ENCODE measurements at places on chromosomes 4 and X.

DNA sequence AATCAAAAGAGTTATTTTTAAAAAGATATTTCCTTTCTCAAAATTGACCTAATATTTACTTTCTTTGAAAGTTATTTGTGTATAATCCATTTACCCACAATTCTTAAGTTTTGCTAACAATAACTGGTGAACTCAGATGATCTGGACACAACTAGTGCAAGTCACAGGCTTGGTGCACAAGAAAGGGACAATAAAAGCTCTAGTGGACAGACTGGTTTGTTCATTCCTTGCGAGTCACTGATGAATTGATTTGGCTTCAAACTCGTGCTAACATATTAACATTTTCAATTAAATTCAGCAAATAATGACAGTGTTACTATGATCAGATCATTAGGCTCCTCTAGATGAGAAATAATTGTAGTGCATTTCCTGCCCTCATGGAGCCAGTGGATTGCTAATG is 169.2 kb downstream of the BMPR1B start:
- no peak for DNase-seq

DNA sequence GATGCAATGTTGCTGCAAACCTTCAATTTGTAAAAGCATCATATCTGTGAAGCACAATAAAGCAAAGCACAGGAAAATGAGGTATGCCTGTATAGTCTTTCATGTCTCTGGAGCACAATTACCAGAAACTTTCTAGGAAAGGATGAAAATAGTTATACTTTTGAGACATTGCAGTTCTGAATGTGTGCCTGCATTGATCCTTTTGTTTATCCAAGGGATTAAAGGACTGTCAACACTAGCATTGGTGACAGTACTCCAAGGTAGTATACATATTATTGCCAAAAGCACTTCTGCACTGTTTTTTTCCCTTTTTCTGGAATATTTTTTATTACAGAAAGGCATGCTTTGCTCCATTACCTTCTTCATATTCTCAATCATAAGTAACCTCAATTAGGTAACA is 476.0 kb downstream of the GABRG1 start:
- no peak for DNase-seq

DNA sequence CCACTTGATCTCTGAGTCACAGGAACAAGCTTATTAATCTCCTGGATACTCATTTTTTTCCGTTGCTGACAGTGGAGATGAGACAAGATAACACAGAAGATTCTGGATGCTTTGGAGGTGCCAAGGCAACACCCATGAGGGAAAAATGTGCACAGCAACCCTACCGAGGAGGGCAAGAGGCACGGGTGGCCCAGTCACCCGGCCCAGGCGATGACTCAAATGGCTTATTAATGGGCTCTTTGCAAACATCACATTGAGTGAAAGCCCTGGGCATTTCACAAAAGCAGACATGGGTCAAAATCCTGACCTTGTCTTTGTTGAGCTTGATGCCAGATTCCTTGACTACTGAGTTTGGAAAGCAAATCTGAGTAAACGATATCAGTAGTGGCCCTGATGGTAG is 315.1 kb downstream of the STK32B start:
- peak; percentile 16 for DNase-seq

DNA sequence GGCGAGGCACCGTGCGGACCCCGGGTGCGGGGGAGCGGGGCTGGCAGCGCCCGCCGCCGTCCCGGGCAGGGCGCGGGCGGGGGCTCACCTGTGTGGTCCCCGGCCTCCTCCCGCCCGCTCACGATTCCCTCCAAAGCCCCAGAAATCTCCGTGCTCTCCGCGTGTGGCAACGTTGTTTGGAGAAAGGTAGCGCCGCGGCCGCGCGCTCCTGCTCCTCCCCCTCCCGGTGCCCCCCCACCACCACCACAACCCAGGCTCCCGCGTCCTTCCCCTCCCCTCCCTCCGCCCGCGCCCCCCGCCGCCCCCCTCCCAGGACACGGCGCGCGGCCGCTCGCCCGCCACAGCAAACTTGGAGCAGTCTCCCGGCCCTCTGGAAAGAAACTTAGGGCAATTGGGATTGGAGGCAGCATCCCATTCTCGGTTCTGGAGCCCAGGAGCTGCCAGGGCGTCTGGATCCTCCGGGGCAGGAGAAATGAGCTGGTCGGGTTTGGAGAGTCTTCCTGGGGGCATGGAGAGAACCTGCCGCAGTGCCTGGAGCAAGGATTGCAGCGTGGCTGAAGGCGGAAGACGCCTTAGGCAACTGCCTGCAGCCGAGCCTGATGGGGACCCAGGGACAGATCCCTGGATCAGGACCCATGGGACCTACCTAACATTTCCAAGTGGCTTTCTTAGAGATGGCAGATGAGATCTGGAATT is 855 bp downstream of the KLF3 start:
- peak; percentile 57 for DNase-seq

GRCh38 chrX:133085785-133086184 is 11.1 kb downstream of the USP26 start:
- DNase-seq = no peak

GRCh38 chrX:54357414-54358377 is at the start of gene WNK3:
Gene WNK3 (minus strand): TSS chrX:54358046.
- DNase-seq = peak; percentile 88

DNA sequence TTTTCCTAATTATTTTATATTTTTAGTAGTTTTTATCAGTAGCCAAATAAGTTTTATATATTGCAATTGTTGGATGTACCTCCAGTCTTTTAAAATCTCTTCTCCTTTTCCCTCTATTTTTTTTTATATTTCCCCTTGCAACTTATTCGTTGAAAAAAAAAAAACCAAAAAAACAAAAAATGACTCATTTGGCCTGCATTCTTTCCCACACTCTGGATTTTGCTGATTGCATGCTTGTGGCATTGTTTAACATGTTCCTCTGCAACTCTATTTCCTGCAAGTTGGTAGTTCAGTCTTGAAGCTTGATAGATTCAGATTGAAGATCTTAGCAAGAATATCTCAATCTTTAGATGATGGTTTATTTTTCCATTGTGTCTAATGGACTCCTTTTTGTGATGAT is 260.6 kb upstream of the BOD1L1 start:
- DNase-seq = peak; percentile 91

DNA sequence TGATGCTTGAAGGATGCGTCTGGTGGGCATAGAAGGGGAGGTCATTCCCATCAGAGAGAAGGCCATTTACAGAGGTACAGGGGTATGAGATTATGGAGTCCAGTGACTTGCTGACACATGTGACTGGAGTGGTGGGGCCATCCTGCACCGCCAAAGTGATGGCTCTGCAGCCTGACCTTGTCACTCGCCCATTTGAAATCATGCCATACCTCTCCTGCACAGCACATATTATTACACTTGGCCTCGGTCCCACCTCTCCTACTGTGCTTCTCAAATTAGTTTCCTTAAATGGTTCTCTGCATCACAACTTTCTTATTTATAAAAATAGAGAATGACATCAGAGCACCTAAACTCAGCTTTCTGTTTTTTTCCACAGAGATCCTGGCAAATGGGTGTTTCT is 60.7 kb upstream of the HAND2 start:
- DNase-seq = no peak

DNA sequence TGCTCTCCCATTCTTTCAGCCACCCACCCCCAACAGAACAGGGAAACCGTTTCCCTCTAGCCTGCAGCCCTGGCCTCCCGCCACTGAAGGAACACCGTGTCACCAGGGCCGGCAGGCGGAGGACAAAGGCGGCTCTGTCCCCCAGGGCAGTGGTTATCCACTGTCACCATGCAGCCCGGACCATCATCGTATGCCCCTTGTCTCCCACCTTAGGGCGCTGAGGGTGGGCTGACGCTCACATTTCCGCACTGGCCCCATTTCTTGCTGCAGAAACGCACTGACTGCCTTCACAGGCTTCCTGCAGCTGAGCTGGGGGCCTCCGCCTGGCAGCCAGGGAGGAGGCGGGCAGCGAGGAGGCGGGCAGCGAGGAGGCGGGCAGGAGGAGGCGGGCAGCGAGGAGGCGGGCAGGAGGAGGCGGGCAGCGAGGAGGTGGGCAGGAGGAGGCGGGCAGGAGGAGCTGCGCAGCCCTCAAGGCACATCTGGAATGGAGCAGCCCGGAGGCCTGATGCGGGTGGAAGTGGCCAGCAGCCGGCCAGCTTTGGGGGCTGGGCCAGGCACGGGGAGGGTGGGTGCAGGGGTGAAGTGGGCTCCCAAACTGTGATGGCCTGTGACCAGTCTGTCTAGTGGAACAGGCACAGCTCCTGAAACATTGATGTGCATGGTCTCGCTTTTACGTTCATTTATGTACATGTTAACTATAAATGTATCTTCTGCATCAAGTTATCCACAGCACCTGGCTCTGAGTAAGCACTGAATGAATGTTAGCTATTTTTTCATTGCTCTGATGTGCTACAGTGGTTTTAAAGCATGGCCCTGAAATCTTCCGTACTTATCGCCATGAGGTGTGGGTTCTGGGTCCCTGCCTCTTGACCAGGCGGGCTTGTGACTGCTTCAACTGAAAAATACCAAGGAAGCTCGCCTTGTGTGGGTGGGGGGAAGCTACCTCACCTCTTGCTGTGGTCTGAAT is 20.6 kb upstream of the KIAA0232 start:
- no peak for DNase-seq

- DNase-seq = no peak
These were observed 552 bp downstream of the IKBKG start for GRCh38 chrX:154548028-154548316.

- DNase-seq = no peak
These were observed 1.5 kb downstream of the MGARP start for GRCh38 chr4:139278485-139278884.

DNA sequence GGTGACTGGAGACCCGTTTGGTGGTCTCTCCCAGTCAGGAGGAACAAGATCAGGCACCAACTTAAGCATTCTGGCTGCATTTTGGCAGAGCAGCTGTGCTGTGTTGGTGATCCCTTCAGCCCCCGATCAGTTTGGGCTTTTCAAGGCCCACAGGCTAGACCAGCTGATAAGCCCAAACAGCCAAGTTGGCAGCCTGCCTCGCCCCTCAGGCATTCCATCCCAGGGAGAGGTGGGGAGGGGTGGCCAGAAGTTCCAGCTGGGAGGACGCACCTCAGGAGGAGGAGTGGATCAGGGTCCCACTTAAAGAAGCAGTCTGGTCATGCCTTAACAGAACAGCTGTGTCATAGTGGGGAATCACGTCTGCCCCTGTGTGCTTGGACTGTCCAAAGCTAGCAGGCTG is 105.8 kb downstream of the CHIC1 start:
- DNase-seq = no peak

DNA sequence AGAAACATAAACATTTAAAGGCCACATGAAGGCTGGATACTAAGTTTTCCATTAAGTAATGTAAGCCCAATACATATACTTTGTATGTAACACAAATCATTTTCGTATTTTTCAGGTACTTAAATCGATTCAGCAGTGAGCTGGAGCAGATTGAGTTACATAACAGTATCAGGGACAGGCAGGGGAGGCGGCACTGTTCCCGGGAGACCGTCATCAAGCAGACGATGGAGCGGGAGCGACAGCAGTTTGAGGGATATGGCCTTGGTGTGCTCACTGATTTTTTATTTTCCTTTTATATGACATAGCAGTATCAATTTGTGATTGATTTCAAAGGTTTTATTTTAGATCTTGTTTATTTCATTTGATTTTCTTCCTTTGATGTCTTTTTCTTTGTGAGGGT is 20.7 kb downstream of the TMA16 start:
- DNase-seq = no peak

DNA sequence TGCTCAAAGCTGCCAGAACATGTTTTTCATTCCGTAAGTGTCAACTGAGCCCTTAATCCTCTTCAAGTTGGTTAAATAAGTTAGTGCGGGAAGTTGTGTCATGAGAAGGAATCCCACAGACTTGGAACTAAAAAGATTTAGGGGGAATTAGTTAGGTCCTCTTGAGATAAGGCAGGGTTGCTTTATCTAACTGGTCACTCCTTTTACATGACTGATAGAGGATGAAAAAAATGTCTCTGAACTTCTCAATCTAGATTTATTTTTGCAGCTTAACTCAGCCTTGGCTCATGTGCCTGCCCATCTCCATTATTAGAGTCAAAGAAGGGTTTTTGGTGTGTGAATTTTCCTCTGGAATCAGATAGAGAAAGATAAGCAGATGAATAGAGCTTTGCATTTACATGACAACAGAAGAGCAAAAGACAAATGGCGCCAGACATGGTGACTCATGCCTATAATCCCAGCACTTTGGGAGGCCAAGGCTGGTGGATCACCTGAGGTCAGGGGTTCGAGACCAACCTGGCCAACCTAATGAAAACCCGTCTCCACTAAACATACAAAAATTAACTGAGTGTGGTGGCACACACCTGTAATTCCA is 882.9 kb downstream of the RPA4 start:
- DNase-seq = peak; percentile 1

DNA sequence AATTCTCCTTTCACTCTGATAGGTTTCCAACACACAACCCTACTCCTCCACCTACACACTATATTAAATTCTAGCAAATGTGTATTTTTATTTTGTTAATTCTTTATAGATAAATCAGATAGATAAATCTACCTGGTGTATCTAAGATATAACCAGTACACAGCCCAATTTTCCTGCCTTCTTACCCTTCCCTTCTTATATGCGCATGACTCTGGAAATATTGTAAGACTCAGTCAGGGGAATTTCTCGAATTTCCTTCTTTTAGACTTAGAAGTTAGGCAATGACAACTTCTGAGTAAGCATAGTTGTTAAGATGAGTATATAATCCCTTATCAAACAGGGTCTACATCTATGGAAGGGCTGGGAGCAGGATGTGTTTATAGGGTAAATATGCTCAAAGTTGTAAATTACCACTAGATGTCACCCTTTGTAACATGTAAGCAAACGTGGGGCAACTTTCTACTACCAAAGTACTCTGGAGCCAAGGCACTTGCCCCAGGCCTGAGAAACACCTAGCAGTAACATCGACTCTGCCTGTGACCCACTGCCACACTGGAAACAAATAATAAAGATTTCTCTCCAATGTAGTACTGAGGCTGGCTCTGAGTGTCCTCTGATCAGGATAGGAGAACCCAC is 444.7 kb downstream of the IQCM start:
- peak; percentile 53 for DNase-seq

- DNase-seq = no peak
These were observed 897.4 kb downstream of the CENPC start for GRCh38 chr4:66647926-66648325.

GRCh38 chr4:70315928-70316327 is 18.9 kb upstream of the CABS1 start:
- DNase-seq = no peak

DNA sequence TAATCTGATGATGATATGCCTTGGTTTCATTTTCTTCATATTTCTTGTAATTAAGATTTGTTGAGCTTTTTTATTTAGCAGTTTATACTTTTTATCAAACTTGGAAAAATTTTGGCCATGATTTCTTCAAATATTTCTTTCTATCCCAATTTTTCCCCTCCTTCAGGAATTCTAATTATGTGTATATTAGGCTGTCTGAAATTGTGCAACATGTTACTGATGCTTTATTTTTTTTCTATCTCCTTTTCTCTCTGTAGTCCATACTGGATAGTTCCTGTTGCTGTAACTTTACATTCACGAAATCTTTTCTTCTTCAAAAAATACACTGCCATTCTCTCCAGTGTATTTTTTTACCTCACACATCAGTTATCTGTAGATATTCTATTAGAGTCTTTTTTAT is 10.8 kb downstream of the THAP6 start:
- DNase-seq = no peak

GRCh38 chr4:77012726-77013125 is 63.1 kb downstream of the CCNI start:
- no peak for DNase-seq

GRCh38 chr4:155025762-155026457 is 182.5 kb upstream of the NPY2R start:
- DNase-seq = no peak

GRCh38 chrX:17030092-17030491 is 83.6 kb downstream of the REPS2 start:
- DNase-seq = no peak
